ENCODE measurements at places on chromosomes 5 and 9. TPM values are rescaled to one million over a fixed set of nuclear protein-coding genes. Genes with fewer than 3 reads are reported as not detected.

GPX3 gene
- total RNA-seq: not detected

KCNN2 gene
- not detected for total RNA-seq

ZER1 gene
- total RNA-seq: 21.5 TPM

SHROOM1 gene
- total RNA-seq: 8.0 TPM

PCDHGA5 gene
- total RNA-seq: 0.36 TPM

MOB3B gene
- total RNA-seq: 0.11 TPM

PCDHB8 gene
- total RNA-seq: not detected

SLC1A1 gene
- total RNA-seq: 0.14 TPM

ADRB2 gene
- 4.4 TPM for total RNA-seq

EPB41L4B gene
- 0.14 TPM for total RNA-seq

SPIN1 gene
- total RNA-seq: 18.6 TPM

PLPP1 gene
- total RNA-seq: 6.8 TPM

BHMT2 gene
- not detected for total RNA-seq

CDH6 gene
- not detected for total RNA-seq

SPINK13 gene
- not detected for total RNA-seq

OGN gene
- total RNA-seq: not detected

ARHGEF39 gene
- 14.2 TPM for total RNA-seq

SLC34A1 gene
- not detected for total RNA-seq

DAB2 gene
- 8.5 TPM for total RNA-seq

NKD2 gene
- 0.53 TPM for total RNA-seq

PCDHGA2 gene
- total RNA-seq: not detected

MAMDC4 gene
- total RNA-seq: 16.0 TPM

BTNL8 gene
- not detected for total RNA-seq

PCDHB5 gene
- total RNA-seq: not detected

RAB3C gene
- not detected for total RNA-seq

SH3TC2 gene
- total RNA-seq: not detected

IFNB1 gene
- total RNA-seq: not detected

HAPLN1 gene
- not detected for total RNA-seq

NTRK2 gene
- total RNA-seq: 0.24 TPM

LRRTM2 gene
- total RNA-seq: 0.73 TPM

PRRT1B gene
- total RNA-seq: not detected

SH2D3C gene
- total RNA-seq: 29.1 TPM

TMEM252 gene
- not detected for total RNA-seq

F12 gene
- not detected for total RNA-seq

TRIM23 gene
- total RNA-seq: 9.6 TPM

CDKN2B gene
- 5.0 TPM for total RNA-seq

PRDM9 gene
- total RNA-seq: not detected

CHSY3 gene
- 2.3 TPM for total RNA-seq

ANKRD18A gene
- total RNA-seq: not detected

SDHA gene
- 130 TPM for total RNA-seq

AQP7 gene
- not detected for total RNA-seq

NIM1K gene
- total RNA-seq: 2.5 TPM

CCDC192 gene
- total RNA-seq: not detected

SLCO4C1 gene
- 1.1 TPM for total RNA-seq

CDO1 gene
- not detected for total RNA-seq

FSTL4 gene
- not detected for total RNA-seq

ARHGEF28 gene
- total RNA-seq: 0.53 TPM

C9 gene
- not detected for total RNA-seq

DCP2 gene
- 76.9 TPM for total RNA-seq

Data from natural killer cell treated with Interleukin-12 subunit alpha and Interleukin-12 subunit beta and Interleukin-15 and Interleukin-18, amount 100 ng/mL, for 72 hours (primary cell).